ENCODE measurements at places on chromosomes 11 and 22.
A peak's percentile ranks its signal among the peaks of the same experiment; 100 is the strongest.

DNA sequence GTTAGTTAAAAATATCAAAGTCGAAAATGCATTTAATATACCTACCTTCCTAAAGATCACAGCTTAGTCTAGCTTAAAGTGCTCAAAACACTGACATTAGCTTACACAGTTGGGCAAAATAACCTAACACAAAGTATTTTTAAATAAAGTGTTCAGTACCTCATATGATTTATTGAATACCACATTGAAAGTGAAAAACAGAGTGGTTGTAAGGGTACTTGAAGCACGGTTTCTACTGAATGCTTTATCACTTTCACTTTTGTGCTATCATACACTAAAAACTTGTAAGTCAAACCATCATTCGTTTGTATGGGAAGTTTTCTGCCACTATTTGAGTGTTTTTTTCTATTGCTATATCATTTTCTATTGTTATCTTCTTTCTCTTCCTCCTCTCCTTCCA lies 36.6 kb downstream of the ZBTB44 start:
- no peak for ATAC-seq

- ATAC-seq, result peak; percentile 25
Observed at GRCh38 chr11:113839842-113840241, 35.5 kb downstream of the USP28 start.

GRCh38 chr11:1748636-1749394 lies 1.6 kb downstream of the IFITM10 start:
- peak; percentile 31 for ATAC-seq

DNA sequence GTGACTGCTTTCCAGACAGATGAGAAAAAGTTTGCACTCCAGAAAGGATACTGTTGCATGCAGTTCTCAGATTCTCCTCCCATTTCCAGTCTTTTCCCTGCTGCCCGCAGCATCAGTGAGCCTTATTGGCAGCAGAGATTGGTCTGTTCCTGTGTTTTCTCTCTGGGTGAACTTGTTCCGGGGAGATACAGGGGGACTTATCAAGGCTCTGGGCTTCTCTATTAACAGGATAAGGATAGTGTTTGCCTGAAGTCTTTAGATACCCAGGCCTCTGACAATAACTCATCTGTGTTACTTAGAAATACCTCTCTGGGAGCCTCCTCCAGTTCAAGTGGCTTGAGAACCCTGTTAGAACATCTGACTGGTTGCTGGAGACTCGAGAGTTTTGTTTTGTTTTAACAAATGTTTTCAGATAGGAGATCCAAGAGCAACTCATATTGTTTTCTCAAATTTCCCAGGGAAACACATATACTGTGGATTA lies 154.7 kb downstream of the BLID start:
- ATAC-seq, result no peak

- no peak for ATAC-seq
Observed at GRCh38 chr11:114172871-114173444, 113.4 kb downstream of the ZBTB16 start.

GRCh38 chr11:33620423-33621171 lies 80.0 kb downstream of the C11orf91 start:
- no peak for ATAC-seq

GRCh38 chr22:32075997-32076760 lies 33.1 kb downstream of the SLC5A1 start:
- ATAC-seq, result no peak

- peak; percentile 67 for ATAC-seq
Observed at GRCh38 chr11:33869481-33870422, 22.1 kb downstream of the LMO2 start.

DNA sequence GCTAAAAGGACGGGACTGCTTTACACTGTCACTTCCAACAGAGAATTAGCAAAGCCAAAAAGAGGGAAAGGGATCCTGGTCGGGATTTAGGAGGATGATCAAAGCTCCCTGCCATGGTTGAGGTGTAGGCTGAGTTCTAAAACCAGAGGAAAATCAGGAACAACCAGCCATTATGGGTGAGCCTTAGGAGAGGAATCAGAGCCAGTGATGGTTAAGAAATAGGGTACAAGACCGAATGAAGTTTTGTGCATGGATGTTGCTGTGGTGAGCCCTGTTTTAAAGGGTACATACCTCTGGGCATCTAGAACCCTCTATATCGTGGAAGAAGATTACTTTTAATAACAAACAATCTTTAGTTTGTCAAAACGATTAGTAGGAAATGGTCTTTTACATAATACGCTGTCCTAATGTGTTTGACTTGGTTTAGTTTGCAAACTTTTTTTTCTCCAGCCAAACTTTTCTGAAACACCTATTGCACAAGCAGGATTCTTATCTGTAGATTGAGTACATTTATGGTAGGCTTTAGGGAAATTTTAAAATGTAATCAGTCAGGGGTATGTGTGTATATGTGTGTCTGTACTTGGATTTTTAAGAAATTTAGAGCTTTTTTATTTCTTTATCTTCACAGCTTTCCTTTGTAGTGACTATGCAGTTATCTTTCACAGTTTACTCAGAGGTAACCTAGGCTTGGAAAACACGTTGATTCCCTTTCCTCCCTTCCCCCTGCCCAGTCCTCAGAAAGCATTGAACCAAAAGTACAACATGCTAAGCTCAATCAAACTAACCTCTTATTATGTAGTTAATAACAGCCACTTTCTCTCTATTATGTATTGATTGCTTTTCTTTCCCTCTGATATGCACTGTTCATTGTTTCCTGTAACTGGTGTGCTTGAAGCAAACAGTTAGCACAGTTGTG lies 26.8 kb downstream of the TRIM44 start:
- no peak for ATAC-seq

DNA sequence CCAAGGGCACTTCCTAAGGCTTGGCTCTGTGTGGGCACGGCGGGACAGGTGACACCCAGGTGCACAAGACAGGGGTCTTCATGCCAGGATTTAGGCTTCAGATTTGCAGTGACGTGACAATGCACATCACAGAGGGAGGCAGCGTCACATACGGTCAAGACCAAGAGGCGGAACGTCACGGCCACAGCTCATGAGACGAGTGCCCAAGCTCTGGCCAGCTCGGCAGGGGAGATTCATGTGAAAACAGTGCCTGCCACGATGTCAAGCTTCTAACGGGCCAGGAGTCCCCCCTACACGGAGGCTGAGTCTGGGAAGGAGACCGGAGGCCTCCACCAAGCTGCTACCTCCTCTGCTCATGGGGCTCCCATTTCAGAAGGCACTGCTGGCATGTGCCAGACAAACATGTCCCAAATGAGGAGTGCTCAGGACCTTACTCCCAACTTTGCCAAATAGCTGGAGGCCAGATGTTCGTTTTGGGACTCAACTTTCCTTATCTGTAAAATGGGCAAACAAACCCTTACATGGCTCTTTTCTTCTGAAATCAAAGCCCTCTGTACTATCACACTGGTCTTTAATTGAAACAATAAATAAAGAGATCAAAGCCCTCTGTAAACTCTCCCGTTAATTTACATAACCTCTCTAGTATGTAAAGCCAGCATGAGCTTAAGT lies 16.6 kb downstream of the VPS37C start:
- no peak for ATAC-seq

GRCh38 chr11:88068848-88069554 lies 106.2 kb downstream of the RAB38 start:
- ATAC-seq, result no peak

DNA sequence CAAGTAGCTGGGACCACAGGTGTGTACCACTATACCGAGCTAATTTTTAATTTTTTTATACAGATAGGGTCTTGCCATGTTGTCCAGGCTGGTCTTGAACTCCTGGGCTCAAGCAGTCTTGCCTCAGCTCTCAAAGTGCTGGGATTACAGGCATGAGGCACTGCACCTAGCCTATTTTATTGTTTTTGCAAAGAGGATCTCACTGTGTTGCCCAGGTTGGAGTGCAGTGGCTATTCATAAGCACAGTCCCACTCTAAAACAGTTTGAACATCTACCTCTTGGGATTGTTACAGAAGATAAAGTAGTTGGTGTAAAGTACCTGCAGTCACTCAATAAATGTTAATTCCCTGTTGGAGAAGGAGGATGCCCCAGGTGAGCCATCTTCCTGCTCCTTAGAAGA lies 29.1 kb downstream of the XRCC6 start:
- no peak for ATAC-seq

DNA sequence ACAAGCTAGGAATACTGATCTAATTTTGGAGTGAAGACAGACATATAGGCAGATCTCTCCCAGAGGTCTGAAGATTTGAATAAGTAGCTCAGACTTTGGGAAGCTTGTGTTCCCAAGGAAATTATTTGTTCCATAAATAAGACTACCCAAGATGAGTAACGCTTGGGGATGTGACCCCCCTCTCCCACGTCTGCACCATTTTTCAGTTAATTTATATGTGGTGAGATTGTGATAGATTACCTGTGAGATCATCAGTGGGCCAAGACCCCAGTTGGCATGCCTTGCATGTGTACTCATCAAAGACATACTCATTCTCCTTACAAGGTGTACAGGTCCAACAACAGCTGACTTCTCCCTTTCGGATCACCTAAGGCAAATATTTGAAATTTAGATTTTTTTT lies 252.8 kb upstream of the CTSC start:
- ATAC-seq, result no peak

GRCh38 chr11:128727796-128728431 lies 34.0 kb downstream of the FLI1 start:
- ATAC-seq, result no peak

DNA sequence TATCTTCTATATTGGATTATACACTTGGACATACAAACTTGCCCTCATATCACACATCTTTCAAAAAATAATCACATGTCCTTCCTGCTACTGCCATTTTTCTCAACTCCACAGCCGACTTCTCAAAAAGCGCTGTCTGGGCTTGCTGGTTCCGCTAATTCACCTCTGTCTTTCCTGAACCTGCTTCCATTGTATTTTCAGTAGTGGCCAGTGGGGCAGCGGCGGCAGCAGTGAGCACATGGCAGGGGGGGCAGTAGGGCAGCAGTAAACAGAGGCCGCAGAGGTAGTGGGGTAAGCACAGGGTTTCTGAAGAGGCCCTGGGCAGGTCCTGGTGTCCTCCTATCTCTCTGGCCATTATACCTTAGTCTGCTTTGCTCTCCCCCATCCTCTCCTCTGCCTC lies 126.3 kb downstream of the RRAS2 start:
- no peak for ATAC-seq

GRCh38 chr11:123585706-123586105 lies 68.7 kb downstream of the SCN3B start:
- no peak for ATAC-seq

- ATAC-seq, result no peak
Observed at GRCh38 chr11:576811-577610, 741 bp downstream of the PHRF1 start.

GRCh38 chr11:64629796-64630562 lies 39.0 kb downstream of the SLC22A12 start:
- no peak for ATAC-seq

- no peak for ATAC-seq
Observed at GRCh38 chr11:33488971-33489370, 211.7 kb downstream of the C11orf91 start.

GRCh38 chr11:72776117-72776843 lies 17.6 kb downstream of the STARD10 start:
- no peak for ATAC-seq

- peak; percentile 72 for ATAC-seq
Observed at GRCh38 chr11:131038597-131038996, 122.3 kb upstream of the SNX19 start.

DNA sequence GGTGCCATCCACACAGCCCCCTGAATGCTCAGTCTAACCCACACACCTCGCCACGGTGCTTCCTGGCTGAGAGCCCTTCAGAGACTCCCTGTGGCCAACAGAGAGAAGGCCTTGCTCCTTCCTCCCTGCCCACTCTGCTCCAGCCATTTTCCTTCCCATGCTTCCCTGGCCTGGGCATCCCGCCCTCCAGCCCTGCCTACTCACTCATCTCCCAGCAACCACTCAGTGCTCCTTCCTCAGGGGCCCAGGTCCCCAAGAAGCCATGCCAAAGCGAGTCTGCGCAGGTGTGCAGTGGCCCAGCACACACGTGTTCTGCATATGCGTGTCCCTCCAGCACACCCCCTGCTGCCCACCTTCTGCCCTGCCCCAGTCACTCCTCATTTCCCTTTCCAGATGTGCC lies 56.4 kb downstream of the NECTIN1 start:
- peak; percentile 1 for ATAC-seq

- peak; percentile 89 for ATAC-seq
Observed at GRCh38 chr22:50326956-50327710, at the start of gene DENND6B. Gene DENND6B, minus strand, starts transcription at chr22:50327012. Its CDS starts 24 bp downstream, at chr22:50326988.

GRCh38 chr11:74179234-74180052 lies 8.4 kb downstream of the PPME1 start:
- no peak for ATAC-seq

DNA sequence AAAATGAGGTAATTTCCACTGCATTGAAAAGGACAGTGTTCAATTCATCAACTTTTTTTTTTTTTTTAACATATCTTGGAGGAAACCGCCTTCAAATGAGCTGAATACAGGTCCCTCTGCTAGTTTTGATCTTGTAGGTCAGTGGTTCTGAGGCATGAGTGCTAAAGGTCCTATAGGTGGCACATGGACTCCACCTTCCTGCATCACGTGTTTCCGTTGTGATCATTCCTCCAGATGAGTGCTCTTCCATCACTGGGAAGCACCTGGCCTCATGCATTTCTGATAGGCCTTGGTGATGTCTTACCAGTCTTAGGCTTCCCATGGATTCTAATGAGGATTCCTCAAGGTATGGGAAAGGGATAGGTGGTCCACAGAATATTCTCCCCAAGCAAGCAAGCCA lies 37.8 kb downstream of the FDX1 start:
- ATAC-seq, result no peak

- no peak for ATAC-seq
Observed at GRCh38 chr11:134466610-134467567, 54.8 kb upstream of the B3GAT1 start.

DNA sequence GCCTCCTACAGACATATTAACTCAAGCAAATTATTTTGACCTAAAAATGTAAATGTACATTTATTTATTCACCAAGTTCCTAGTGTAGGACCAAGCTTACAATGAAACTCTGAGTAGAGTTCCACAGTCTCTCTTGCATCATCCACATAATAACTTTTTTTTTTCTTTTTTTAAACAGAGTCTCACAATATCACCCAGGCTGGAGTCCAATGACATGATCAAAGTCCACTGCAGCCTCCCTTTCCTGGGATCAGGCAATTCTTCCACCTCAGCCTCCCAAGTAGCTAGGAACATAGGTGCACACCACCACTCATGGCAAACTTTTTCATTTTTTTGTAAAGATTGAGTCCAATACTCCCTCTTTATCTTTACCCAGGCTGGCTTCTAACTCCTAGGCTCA lies 28.0 kb downstream of the FEZ1 start:
- no peak for ATAC-seq

Data from esophagus mucosa (tissue), 1 donor.